ENCODE measurements at places on chromosomes 2 and 18.

DNA sequence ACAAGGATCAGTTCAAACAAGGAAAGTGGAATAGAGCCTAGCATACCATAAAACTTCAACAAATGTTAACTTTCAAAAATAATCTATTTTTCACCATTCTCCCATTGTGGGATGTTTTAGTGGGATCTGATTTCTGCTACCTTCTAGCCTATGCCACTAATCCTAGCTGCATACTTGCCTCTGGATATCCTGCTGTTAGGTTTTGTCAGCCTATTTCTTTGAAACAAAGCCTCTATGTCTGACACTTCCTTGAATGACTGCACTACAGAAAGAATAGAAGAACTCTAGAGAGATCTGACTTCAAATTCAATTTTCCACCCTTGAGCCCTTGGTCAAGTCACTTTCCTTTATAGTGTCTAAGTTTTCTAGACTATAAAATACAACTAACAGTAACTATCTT is 291.5 kb downstream of the PTH2R start:
- no peak for DNase-seq

GRCh38 chr18:42561521-42561920 is 554.0 kb downstream of the RIT2 start:
- no peak for DNase-seq

DNA sequence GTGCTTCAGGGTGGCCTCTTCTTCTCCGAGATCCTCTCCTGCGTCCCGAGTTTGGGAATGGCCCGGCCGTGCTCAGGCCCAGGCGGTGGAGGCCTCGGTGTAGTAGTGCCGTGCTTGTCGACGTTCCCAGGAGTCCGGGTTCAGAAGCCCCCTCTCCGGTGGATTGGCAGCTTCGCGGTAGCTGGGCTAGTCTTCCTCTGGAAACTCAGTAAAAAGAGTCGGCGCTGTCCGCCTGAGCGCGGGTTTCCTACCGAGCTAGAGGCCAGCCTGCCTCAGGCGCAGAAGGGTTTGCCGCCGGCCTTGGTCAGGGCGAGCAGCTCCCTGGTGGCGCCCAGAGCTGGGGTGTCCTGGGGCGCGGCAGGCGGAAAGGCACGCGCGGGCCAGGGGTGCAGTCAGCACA is 3.2 kb downstream of the RALBP1 start:
- no peak for DNase-seq

GRCh38 chr2:28471214-28471613 is 24.6 kb upstream of the PLB1 start:
- DNase-seq, result no peak

GRCh38 chr2:187307606-187308005 is 140.4 kb downstream of the CALCRL start:
- no peak for DNase-seq

GRCh38 chr2:20179755-20180594 is 45.0 kb downstream of the SDC1 start:
- no peak for DNase-seq

GRCh38 chr2:23525137-23525765 is 140.3 kb downstream of the KLHL29 start:
- no peak for DNase-seq

DNA sequence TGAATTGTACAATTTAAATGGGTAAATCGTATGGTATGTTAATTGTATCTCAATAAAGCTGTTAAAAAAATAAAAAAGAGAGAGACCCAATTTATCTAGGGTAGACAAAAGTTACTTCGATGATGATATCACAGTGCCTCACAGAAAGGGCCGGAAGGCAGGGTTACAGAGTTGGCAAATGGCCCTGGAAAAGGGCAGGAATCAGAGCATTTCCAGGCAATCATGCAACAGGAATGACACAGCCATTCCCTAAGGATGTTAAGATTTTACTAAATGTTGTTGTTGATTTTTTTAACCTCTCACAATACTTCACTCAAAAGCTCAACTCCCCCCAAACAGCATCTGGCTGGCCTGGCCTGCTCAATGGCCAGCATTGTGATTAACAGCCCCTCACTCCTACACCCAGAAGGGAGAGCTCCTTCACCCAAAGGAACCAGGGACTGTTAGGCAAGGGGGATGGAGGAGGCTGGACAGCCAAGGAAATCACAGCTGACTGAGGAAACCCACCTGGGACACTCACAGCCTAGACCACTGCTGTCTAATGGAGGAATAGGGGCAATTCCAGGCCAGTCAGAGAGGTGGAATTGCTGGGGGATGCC is 7.7 kb upstream of the SP100 start:
- no peak for DNase-seq

DNA sequence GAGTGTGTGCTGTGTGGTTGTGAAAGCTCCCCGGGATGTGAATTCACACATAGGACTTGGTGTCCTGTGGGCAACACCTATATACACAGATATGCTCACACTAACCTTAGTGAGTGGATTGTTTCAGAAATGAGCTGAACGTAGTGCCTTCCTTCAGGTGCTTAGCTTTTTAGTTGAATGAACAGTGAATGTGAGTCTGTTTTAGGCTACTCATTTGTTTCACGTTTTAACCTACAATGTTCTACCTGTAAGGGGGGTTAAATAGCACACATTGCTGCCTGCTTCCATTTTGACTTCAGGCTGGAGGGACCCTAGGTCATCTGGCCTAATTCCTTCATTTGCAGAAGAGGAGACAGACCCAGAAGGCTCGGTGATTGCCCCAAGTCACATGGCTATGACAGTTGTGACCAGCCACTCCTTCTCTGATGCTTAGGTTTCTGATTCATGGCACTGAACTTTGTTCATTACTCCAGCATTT is 1.0 kb downstream of the PLEK start:
- DNase-seq, result no peak

DNA sequence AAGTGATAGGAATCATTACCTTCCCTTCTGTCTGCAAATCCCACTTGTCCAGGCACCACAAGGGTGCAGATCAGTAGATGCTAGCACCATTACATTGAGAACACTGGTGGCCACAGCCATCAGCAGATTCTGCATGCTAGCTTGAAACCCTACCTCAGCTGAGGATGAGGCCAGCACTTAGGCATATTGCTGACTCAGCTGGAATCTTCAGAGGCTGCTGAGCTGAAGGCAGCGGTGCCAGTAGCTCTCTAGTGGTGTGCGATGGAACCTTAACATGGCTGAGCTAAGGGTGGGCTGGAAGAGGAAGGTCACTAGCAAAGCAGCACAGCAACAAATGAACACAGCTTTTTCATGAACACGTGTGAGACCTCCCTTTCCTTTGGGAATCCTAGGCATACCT is 19.0 kb upstream of the CPO start:
- DNase-seq, result no peak

DNA sequence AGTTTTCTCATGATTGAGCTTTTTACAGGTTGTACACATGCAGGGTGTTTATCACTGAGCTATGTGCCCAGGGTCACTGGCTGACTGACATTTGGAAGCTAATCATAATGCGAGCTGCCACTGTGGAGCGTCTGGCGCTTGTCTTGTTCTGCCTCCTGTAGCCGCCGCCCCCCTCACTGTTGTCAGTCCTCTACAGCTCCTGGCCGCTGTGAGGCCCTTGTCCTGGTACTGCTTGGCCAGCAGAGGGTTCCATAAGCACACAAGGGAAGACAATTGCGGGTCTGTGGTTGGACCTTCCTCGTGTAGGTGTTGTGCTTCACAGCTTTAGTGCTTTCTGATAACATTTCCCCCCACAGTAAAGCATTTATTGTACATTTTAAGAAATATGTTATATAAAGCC is 105.6 kb upstream of the LDLRAD4 start:
- DNase-seq, result no peak

- no peak for DNase-seq
Observed at GRCh38 chr2:54092940-54093339, 22.5 kb upstream of the ACYP2 start.

DNA sequence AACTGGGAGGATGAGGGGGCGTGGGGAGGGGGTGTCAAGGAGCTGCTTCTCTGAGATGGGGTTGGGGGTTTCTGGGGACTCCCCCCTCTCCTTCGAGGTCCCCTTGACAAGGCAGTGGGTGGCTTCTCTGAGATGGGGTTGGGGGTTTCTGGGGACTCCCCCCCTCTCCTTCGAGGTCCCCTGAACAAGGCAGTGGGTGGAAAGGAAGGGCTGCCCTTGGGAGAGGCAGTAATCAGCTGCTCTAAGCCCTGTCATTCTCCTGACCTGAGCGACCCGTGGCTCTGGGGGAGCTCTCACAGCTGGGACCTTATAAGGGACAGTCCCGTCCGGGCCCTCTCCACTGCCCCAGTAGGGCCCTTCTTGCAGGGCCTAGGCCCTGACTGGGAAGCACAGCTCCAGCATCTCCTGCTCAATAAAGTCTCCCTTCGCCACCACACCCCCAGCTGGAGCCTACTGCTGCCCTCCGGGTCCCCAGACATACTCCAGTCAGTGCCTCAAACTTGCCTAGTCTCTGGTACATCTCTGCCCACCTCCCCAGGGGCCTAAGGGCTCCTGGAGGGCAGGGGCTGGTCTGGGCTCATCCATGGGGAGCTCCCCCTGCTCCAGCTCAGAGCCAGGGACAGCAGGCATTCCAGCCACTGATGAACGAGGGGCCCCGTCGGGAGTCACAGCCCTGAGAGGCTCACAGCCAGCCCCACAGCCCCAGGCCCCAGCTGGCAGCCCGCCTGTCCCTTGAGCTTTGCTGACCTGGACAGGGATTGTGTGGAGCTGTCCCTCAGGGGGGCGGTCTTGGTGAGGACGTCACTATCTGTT is 2.8 kb downstream of the GAREM2 start:
- DNase-seq, result no peak

DNA sequence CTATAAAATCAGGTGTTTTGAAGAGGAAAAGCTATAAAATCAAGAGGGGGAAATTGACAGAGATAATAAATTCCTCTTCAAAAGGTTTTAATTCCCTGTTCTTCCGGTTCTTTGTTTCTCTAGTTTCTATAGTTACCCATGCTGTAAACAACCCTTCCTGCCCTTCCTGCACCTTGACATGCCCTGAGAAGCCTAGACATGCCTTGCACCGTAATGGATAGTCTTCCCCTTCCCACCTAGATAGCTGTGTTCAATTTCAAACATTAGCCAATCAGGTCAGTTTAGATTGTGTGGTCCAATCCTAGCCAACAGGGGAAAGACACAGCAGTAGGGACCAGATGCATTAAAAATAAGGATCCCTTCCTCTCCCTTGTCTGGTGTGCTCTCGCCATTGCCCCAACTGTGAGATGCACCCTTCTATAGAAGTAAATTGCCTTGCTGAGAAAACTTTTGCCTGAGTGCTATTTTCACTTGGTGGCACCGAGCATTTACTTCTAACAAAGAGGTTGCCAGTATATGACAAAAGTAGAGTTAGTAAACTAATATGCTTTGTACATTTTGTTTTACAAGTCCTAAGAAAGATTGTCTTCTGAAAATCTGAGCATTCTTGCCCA is 27.1 kb downstream of the SULT1C4 start:
- DNase-seq, result no peak

DNA sequence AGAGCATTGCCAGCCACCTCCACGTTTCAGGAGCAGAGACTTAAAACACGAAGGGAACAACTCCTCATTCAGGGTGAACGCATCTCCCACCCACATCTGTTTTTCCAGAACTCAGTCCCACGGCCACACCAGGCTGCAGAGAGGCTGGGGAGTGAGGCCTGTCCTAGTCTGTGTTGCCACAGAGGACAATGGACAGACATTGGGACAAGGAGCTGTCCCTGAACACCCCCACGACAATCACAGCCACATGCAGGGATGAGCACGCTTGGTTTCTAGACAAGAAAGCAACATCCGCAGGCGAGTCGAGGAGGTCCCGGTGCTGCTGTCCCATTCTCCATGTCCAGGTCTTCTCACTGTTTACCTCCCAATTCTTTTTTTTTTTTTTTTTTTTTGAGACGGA is 167.4 kb downstream of the EIPR1 start:
- no peak for DNase-seq

DNA sequence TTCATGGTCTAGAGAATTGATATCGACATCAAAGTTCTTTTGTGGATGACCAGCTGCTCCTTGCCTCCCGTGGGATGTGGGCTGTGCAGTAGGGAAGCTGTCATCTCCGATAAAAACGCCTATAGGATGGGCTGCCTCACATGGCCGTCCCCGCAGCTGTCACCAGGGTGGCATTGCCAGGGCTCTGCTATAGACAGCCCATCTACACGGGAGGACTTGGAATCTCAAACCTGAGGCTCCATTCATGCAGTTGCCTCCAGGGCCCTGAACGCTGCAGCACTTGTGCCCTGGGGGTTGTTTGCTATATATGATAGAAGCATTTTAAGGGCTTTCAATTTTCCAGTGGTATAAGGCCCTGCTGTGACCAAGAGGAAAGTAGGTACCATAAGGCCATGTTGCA is 183.1 kb downstream of the MYCN start:
- DNase-seq, result no peak

GRCh38 chr2:46188041-46188716 is 109.0 kb upstream of the EPAS1 start:
- no peak for DNase-seq

DNA sequence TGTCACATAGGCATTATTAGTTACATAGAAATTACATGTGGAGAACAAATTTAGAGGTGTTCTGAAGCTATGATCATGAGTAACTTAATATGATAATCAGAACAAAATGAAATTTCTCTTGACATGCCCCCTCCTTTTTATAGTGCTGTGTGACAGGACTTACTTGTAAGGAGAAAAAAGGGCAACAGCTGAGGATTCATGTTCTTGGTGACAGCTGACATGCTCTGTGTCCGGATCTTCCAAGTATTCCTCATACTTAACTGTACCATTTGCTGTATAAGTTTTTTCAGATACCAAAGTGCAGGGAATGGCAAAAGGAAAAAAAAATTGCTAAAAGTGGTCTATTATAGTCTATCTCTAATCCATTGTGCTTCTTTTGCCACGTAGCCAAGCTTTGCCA is 3.5 kb upstream of the MYL1 start:
- no peak for DNase-seq

GRCh38 chr18:7072593-7072992 is 45.0 kb downstream of the LAMA1 start:
- no peak for DNase-seq

GRCh38 chr2:205984381-205984780 is 101.6 kb downstream of the INO80D start:
- DNase-seq, result no peak

- no peak for DNase-seq
Observed at GRCh38 chr2:180980943-180981911, 822 bp downstream of the UBE2E3 start.

- DNase-seq, result no peak
Observed at GRCh38 chr18:23732439-23732838, 43.2 kb downstream of the LAMA3 start.

- no peak for DNase-seq
Observed at GRCh38 chr2:19419211-19419880, 60.9 kb upstream of the OSR1 start.

- no peak for DNase-seq
Observed at GRCh38 chr2:128448331-128449225, 129.9 kb upstream of the HS6ST1 start.

DNA sequence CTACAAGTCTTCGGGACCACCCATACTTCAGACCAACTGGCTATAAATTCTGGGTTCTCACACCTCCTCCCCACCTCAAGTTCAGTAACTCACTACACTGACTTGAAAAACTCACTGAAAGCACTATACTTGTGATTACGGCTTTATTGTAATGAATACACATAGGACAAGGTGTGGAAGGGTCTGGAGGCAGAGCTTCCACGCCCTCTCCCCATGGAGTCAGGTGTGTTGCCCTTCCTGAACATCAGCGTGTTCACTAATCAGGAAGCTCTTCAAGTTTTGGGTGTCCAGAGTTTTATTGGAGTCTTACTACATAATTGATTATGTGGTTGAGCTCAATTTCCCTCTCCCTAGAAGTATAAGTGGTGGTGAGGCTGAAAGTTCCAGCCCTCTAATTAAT is 27.5 kb downstream of the NBEAL1 start:
- DNase-seq, result no peak

- DNase-seq, result no peak
Observed at GRCh38 chr18:36176711-36177110, 10.6 kb upstream of the MOCOS start.

GRCh38 chr18:51171625-51172259 is 25.7 kb downstream of the MEX3C start:
- no peak for DNase-seq

All from stimulated activated CD4-positive, alpha-beta T cell treated with anti-CD3 and anti-CD28 coated beads, Interleukin-12 subunit alpha, Interleukin-12 subunit beta, amount 100 ng/mL, for 24 hours (primary cell).